Skeletal muscle cell (primary cell): ENCODE measurements at places on chromosomes 3 and 15.

DNA sequence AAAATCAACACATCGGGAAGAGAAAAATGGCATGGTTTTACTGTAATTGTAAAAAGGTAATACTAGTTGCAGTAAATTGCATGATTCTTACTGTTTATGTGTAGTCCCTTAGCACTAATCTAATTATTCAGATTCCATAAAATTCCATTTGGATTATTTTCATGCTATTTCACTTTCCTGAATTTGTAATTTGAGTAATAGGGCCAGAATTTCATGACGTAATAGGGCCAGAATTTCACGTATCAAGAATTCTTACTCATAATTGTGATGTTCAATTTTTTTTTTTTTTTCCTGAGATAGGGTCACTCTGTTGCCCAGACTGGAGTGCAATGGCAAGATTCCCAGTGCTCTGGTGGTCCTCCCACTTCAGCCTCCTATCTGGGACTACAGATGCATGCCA lies 2.9 kb upstream of the U2SURP start:
- no peak for DNase-seq

- DNase-seq, result no peak
Observed at GRCh38 chr3:155602307-155602706, 142.6 kb downstream of the PLCH1 start.

GRCh38 chr15:66294932-66295235 lies 1.5 kb downstream of the DIS3L start:
- DNase-seq, result no peak

- no peak for DNase-seq
Observed at GRCh38 chr3:194274424-194275085, 76.6 kb downstream of the CPN2 start.

DNA sequence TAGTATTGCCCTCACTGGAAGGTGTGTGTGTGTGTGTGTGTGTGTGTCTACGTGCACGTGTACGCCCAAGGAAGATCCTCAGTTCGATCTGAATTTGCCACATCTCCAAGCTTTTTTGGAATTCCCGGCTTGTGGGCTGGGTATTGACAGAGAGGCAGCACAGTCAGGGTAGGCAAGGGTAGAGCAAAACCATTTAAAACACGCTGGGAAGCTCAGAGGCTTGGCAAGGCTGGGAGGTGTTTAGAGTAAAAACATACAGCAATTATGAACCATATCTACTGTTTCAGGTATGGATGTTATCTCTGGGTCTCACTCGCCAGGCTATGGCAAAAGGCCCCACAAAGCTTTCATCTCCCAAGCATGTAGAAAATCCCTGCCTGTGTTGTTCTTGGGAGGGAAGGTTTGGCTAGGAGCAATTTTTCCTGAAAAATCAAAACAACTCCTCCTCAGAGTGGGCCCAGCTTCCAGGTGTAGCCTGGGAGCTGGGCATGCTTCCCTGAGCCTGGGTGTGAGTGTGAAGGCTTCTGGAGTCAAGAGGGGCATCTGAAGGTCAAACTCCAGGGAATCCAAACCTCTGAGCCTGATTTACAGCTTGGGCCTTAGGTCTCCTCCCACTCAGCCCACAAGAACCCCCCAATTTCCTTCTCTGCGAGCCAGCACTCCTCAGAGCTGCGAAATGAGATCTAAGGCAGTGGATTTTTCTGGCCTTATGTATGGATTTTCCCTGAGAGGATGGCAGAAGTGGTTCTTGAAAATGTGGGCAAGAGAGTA lies 244.8 kb upstream of the TPRG1 start:
- DNase-seq, result no peak

DNA sequence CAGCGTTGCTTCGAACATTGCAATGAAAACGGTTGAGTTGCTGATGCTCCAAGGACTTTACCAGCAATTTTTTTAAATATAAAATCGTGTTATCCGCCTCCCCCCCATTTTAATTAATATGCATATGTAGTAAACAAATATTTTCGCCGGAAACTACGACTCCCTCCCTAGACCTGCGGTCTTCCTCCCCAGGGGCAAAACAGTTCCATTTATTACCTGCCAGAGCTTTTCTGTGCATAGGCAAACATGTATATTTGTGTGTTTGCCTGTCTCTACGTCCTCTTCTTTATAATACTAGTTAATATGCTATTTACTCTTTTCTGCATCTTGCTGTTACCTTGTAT lies 593 bp upstream of the RSL24D1 start:
- no peak for DNase-seq

DNA sequence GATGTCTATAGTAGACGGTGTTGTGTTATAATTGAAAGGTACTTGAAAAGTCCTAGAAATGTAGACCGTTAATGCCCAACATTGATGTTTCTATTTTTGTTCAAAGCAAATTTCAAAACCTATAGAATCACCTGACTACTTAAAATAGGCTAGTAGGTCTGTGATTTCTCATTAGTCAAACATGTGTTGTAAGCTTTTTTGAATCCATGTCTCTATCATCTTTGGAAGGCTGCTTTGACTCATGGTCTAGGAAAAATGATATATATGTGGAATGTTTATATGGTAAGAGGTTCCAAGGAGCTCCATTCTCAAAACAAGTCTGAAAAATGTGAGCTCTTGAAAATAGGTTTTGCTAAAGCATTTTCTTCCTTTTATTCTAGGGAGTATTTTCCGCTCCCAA lies 375.3 kb downstream of the LPP start:
- DNase-seq, result no peak

GRCh38 chr3:190032923-190033322 lies 87.8 kb downstream of the P3H2 start:
- no peak for DNase-seq

GRCh38 chr3:103437883-103438282 lies 1003.1 kb downstream of the ZPLD1 start:
- no peak for DNase-seq

GRCh38 chr3:4656059-4656458 lies 162.9 kb downstream of the ITPR1 start:
- DNase-seq, result peak; percentile 41

GRCh38 chr15:33639051-33639450 lies 328.3 kb downstream of the RYR3 start:
- DNase-seq, result no peak

- DNase-seq, result no peak
Observed at GRCh38 chr3:123610331-123610730, 25.5 kb upstream of the HACD2 start.

GRCh38 chr3:143249014-143249413 lies 129.4 kb downstream of the CHST2 start:
- no peak for DNase-seq
